ENCODE measurements at places on chromosomes 6 and 20.

DNA sequence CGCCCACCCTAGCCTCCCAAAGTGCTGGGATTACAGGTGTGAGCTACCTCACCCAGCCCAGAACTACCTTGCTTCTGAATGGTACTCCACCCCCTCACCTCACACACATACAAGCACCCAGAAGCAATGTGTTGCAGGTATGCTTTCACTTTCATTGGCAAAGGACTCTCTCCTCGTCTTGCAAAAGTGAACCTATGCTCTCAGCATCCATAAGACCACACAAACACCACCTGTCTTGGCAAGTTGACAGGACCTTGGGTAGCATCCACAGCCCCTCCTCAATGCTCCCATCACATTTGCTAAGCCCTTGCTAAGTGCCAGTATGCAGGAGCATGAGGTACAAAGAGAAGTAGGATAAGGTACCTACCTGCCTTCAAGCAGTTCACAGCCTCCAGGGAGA is 3.7 kb downstream of the KIF13A start:
- no peak overlapping the region for H3K27ac ChIP-seq
- peak overlapping the region; percentile 78 for H3K4me3 ChIP-seq
- no peak for DNase-seq
- H3K4me1 ChIP-seq = peaks cover 52% of the 10 kb centered on the region
- H3K27me3 ChIP-seq = peaks cover 11% of the 10 kb centered on the region
- peaks cover 41% of the 10 kb centered on the region for H3K36me3 ChIP-seq

- H3K4me3 ChIP-seq = no peak overlapping the region
- peaks cover 15% of the 10 kb centered on the region for H3K36me3 ChIP-seq
- H3K27me3 ChIP-seq = no peaks in the 10 kb centered on the region
- H3K27ac ChIP-seq = no peak overlapping the region
- no peak for DNase-seq
- H3K4me1 ChIP-seq = no peaks in the 10 kb centered on the region
These were observed 73.6 kb downstream of the TBC1D32 start for GRCh38 chr6:121260651-121261102.

DNA sequence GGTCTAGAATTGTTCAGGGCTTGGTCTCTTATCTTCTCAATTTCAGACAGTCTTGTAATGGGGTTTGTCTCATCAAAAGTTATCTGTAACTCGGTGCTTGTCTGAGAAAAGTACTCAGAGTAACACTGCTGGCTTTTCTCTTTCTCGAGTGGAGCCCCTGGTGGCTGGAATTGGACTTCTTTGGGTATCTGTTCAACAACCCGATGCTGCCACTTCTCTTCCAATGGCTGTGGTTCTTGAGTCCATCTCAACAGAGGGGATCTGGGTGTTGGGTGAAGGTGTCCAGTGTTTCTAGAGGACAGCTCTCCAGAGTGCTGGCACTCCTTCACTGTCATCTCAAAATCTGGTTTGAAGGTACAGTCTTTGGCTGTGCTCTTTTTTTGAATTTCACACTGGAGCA is 24.6 kb downstream of the DST start:
- no peak overlapping the region for H3K27ac ChIP-seq
- H3K4me1 ChIP-seq = no peaks in the 10 kb centered on the region
- H3K27me3 ChIP-seq = no peaks in the 10 kb centered on the region
- no peak overlapping the region for H3K4me3 ChIP-seq

- DNase-seq = no peak
- H3K36me3 ChIP-seq = peaks cover 5% of the 10 kb centered on the region
- H3K4me1 ChIP-seq = peaks cover 10% of the 10 kb centered on the region
These were observed 41.4 kb downstream of the PKIB start for GRCh38 chr6:122651604-122652003.

DNA sequence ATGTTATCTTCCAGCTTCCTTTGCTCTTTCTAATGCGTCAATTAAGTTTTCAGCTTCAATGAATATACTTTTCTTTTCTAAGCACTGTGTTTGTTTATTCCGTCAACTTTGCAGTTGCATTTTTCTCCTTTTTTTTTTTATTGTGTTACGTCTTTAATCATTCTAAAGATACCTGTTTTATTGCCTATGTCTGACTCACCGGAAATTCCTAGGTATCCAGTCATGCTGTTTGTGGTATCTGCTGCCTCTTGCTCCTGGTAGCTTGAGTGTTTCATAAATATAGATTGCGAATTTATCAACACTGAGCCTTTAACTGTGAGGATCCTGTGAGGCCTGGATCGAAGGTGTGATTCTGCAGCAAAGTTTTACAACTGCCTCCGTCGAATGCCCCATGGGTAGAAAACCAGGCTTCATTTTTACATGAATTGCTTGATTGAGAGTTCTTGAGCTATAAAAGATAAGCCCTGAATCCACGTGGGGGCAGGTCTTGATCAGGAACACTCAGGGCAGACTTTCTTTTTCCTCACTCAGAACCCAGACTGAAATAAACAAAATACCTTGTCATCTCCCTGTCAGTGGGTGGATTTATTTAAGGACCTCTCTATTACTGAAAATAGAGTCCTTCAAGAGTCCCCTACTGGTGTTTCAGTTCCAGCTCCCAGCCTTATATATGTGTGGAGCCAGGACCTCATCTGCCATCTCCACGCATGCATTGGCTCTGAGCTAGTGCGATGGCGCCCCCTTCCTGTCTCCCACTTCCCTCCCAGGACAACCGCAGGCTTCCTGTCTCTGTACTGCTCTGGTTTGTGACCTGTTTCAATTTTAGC is 60.1 kb upstream of the LRRC1 start:
- no peak overlapping the region for H3K4me3 ChIP-seq
- H3K36me3 ChIP-seq = no peaks in the 10 kb centered on the region
- no peaks in the 10 kb centered on the region for H3K27me3 ChIP-seq
- no peak overlapping the region for H3K27ac ChIP-seq

GRCh38 chr6:32941214-32941768 is 463 bp upstream of the HLA-DMB start:
- H3K4me3 ChIP-seq = no peak overlapping the region
- H3K27me3 ChIP-seq = peaks cover 1% of the 10 kb centered on the region
- no peak for DNase-seq

DNA sequence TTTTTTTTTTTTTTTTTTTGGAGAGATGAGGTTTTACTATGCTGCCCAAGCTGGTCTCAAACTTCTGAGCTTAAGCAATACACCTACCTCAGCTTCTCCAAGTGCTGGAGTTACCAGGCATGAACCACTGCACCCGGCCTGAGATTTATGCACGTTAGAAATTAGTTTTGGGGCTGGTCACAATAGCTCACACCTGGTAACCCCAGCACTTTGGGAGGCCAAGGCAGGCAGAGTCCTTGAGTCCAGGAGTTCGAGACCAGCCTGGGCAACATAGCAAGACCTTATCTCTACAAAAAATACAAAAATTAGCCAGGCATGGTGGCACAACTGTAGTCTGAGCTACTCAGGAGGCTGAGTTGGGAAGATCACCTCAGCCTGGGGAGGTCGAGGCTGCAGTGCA is 51.9 kb downstream of the CD24 start:
- no peak overlapping the region for H3K27ac ChIP-seq
- H3K36me3 ChIP-seq = no peaks in the 10 kb centered on the region
- no peak for DNase-seq
- no peaks in the 10 kb centered on the region for H3K27me3 ChIP-seq
- peaks cover 10% of the 10 kb centered on the region for H3K4me1 ChIP-seq

GRCh38 chr6:79466207-79466834 is 70.9 kb downstream of the LCA5 start:
- no peaks in the 10 kb centered on the region for H3K27me3 ChIP-seq
- H3K27ac ChIP-seq = no peak overlapping the region
- no peak overlapping the region for H3K4me3 ChIP-seq
- no peak for DNase-seq
- H3K4me1 ChIP-seq = no peaks in the 10 kb centered on the region
- no peaks in the 10 kb centered on the region for H3K36me3 ChIP-seq

Data from endothelial cell (in vitro differentiated cells).